ENCODE measurements at places on chromosomes 11 and 22.
A peak's percentile ranks its signal among the peaks of the same experiment; 100 is the strongest.

- peak; percentile 100 for DNase-seq
Observed at GRCh38 chr22:50507991-50508884, at the start of gene NCAPH2. Gene NCAPH2, plus strand, starts transcription at chr22:50508224. Its CDS starts 114 bp downstream, at chr22:50508338.

DNA sequence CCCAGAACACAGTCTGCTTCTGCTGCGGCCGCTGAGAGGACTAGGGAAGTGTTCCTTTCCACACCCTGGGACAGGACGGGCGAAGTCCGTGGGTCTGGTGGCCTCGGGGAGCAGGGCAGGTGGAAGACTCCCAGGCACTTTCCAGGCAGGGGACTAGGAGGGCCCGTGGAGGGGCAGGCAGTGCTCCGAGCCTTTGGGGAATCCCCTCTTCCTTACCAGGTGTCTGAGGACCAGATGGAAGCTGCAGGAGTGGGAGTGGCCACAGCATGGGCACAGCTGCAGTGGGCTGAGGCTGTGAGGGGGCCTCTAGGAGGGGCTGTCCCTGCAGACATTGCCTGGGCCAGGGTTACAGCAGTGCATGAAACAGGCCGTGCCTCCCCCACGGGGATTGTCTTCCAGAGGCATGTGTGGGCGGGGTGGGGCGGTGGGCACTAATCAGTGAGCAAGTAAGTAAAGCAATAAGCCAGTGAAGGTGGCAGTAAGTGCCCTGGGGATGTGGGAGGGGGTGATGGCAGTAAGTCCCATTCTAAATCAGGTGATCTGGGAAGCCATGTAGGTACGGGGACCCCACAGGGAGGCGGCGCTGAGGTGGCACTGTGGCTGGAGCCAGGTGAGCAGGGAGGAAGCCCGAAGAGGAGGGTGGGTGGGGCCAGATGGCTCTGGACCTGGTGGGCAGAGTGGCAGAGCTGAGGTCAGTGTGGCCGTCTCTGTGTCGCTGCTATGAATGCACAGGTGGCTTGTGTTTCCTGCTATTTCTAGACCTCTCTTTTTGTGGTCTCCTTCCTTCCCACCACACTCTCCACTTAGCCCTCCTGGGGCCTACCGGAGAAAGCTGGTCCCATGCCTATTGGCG is 66.4 kb downstream of the CTTN start:
- no peak for DNase-seq

DNA sequence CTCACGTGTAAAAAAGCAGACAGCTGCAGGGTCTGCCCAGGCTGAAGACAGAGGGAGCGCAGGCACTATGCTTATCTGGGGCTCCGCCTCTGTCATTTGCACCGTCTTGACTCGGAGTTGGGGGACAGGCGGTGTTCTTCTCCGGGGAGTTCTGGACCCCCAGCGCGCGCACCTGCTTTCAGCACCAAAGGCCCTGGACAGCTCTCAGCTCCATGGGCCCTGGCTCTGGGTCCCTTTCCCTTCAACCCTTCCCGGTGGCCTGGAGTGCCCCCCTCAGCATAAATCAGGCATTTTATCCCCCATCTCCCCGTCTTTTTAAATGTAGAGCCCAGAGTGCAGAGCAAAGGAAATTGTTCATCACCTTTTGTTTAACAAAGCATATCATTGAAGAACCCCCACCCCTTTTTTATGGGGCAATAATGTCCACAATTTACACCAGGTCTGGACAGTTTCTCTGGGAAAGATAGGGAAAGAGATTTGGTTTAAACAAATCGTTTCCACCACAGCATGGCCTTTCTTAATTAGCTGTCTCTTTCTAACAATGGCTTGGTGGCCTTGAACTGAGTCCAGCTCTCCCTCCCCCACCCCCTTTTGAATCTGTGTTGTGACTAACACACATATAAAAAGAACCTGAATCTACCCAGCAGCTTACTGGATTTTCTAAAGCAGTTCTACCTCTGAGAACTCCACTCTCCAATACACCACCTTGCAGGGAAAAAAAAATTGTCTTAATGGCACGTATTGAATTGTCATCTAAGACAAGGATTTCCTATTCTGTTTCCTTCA is 1.7 kb downstream of the SEZ6L start:
- DNase-seq = peak; percentile 29

DNA sequence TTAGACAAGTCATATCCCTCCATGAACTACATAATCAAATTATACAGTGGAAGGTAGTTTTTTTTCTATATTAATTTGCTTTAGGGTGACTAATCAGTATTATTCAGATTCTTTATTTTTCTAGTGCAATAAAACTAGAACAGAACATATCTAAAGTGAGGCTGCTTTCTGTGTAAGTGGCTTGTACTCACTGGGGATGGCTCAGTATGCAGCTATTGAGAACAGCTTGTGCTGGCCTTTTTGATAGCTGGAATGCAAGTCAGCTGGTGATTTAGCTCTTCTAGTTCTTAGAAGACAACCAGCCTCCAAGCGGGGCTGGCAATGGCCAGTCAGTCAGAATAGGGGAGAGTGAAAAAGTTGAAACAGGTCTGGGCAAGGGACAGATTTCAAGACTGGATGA is 119.4 kb downstream of the BLID start:
- DNase-seq = no peak

- DNase-seq = peak; percentile 22
Observed at GRCh38 chr11:122319085-122319484, 203.1 kb upstream of the BLID start.

GRCh38 chr22:36027935-36028645 is 534 bp downstream of the RBFOX2 start:
- peak; percentile 89 for DNase-seq

DNA sequence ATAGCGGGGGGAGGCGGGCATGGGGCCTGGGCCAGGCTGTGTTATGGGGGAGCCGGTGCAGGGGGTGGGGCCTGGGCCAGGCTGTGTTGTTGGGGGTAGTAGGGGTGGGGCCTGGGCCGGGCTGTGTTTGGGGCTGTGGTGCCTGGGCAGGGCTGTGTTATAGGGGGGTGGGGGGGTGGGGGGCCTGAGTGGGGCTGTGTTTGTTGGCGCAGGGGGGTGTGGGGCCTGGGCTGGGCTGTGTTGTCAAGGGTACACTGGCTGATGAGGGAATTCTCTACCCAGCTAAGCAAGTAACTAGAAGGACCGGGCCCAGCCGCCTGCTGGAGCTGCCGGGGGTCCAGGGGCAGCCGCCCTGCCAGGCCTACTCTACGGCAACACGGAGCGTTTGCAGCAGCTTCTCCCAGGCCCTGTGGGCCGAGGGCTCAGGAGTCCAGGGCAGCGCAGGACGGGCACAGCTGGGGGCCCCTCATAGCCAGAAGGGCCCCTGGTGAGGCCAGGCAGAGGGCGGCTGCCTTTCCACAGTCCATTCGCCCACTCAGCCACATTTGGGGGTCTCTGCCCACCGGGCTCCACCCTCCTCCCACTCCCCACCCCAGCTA is 10.1 kb upstream of the PIM3 start:
- no peak for DNase-seq

DNA sequence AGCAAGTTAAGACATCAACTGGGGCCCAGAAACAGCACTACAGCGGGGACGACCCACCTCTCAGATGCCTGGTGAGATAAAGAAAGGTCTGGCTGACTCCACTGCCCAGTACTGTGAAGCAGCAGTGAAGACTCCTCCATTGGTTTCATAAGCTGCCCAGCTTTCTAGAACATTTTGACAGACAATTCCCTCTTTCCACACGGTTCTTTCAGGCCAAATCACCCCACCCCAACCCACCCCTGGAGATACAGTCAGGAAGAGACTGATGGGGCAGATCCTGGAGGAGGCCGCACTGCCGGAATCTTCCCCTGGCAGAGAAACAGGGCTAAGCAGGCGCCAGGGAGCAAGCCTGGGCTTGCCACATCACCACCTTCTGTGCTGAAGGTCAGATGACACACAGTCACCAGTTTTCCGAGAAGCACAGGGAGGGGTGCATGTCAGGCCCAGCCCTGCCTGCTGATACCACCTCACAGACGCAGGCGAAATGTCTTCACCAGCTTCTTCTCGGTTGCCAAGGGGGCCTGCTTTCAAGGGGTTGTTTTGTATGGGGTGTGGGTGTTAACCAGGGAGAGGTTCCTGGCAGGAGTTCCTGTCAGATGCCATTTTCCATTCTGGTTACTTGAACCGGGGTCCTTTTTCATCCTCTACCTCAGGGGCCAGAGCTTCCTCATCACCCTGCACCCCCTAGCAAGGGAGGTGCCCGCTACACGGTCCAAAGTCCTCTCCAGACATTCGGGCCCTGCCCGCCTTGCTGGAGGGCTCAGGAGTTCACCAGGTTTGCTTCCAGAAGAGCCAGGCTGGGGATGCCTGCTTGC is 1.4 kb upstream of the NEAT1 start:
- DNase-seq = peak; percentile 83

- no peak for DNase-seq
Observed at GRCh38 chr11:72015511-72016061, 16.9 kb downstream of the IL18BP start.

DNA sequence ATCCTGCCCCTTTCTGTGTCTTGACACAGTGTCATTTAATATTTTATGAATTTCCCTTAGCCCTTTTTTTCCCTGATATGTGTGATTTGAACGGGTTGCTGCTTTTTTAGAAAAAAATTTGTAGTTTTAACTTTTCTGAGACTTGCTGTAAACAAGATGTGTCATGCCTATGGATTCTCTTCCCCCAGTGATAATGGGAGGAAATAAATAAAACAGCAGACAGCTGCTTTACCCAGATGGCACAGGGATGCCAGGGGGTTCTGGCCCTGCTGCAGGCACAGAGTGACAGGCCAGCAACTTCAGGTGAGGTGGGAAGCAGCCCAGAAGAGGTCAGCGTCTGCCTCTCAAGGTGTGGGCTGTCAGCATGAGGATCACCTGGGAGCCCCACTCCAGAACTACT is 266.9 kb downstream of the KIRREL3 start:
- DNase-seq = no peak

DNA sequence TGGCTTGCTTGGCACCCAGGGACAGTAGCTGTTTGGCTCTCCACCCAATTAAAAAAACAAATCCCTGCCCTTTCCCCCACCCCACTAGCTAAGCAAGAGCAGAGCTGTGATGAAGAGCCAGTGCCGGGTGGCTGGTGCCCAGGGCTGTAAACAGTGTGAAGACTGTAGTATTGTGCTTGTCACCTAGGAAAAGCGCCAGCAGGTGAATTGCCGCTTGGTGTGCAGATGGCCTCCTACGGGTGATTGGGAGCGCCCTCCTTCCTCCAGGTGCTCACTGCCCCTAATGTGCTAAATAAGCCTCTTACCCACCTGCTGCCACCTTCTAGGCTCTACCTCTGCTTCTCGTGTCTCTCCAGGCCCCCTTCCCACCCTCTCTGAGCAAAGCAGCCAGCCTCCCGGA is 18.4 kb upstream of the RAPSN start:
- no peak for DNase-seq

GRCh38 chr22:41619979-41620588 is 759 bp downstream of the DESI1 start:
- DNase-seq = peak; percentile 37

- DNase-seq = no peak
Observed at GRCh38 chr11:94837317-94837716, 69.2 kb downstream of the AMOTL1 start.

- no peak for DNase-seq
Observed at GRCh38 chr11:99279266-99279665, 258.5 kb downstream of the CNTN5 start.

DNA sequence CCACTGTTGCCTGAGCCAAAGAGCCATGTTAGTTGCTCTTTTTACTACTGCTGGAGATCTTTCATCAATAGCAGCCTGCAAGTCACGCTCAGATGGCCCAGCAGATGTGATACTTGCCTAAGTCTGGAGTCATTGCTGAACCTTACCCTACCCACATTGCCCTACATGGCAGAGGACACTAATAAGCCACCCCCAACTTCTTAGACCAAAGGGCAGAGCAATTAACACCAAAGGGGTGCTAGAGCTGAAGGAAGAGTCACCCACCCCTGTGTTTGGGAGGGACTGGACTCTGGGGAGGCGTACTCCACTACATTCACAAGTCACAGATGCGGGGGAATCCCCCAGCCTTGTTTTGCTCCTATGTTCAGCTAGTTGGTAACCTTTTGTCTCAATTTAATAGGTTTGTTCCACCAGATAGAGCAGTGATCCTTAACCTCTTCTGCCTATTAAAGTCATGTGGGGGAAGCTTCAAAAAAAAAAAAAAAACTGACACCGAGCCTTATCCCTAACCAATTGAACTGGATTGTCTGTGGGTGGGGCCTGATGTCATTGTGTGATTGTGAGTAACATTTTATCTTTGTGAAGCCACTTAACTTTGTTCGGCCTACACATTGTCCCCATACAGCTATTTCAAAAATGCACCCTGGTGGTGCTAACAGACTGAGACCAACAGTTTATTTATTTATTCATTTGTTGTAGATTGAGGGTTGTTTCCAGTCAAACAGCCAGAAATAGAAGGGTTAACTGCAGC is 13.1 kb downstream of the ADM start:
- DNase-seq = no peak

DNA sequence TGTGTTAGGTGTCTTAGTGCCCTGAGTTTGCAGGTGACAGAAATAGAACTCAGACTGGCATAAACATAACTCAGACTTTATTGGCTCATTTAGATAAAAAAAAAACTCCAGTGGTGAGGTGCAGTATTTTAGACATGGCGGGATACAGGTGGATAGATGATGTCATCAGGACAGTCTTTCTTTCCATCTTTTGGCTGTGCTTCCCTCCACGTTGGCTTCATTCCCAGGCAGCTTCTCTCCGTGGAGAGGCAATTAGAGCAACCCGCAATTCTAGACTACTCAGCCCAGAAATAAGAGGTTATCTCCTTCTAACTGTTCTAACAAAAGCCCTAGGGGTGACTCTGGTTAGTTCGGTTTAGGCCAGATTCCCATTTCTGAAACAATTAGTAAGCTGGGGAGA is 40.5 kb downstream of the NCAM1 start:
- no peak for DNase-seq

GRCh38 chr11:12544986-12545775 is 129.0 kb upstream of the TEAD1 start:
- peak; percentile 28 for DNase-seq

DNA sequence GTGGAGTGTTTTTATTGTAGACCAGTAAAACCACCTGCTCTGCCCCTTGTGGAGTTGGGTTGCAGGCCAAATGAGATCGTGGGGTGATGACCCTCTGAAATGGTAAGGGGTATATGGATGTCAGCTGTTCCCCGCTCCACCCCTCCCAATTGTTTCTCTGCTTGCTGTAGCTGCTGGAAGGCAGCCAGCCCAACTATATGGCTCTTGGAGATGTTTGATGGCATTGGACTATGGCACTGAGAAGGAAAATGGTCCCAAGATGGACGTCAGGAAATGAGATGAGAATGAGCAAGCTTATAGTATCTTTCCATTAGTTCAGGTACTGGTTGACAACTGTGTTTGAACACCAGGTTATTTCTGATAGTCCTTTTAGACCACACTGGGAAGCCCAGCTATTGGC is 94.8 kb upstream of the SORL1-AS1 start:
- DNase-seq = no peak

GRCh38 chr11:2655016-2655719 is 44.6 kb downstream of the KCNQ1OT1 start:
- DNase-seq = no peak
